ENCODE measurements at places on chromosomes 3 and 15.

GRCh38 chr3:63661242-63661641, 8.8 kb downstream of the SNTN start:
- no peak for DNase-seq

DNA sequence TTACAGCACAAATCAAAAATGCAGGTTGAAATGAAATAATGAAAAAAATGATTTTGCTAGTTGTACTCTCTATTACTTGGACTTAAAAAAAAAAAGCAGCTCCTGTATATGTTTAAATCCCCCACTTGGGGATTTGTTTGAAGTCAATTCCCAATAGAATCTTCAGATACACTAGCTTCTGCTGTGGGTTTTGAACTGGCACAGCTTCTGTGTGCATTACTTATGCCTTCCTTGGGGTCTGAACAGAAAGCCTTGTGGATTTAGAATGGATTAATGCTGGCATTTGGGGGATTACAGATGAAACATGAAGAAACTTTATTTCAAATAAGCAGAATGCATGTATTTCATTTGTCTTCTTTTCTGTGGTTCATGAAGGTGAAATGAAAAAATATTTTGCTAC, 513.2 kb upstream of the TBL1XR1 start:
- DNase-seq: no peak

DNA sequence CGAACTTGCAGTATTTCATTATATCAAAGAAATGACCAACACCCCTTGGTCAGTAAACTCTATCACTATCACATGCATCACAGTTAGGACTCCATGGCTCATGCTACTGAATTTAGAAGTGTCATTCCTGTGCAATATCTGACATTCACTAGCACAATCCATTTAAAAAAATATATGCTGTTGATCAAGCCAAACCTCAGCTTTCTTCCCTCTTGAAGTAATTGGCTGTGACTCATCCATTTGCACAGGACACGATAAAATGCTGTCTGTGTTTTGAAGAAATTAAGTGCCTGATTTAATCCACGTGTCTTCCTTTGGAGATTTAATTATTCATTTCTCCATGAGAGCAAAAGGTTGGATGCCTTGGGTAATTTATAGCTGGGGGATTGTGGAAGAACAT, 38.9 kb downstream of the CPNE4 start:
- DNase-seq: no peak

- no peak for DNase-seq
These were observed 172.6 kb downstream of the IL5RA start for GRCh38 chr3:2937592-2937991.

- DNase-seq: no peak
These were observed 46.8 kb downstream of the MYO5A start for GRCh38 chr15:52481915-52482314.

GRCh38 chr3:175246766-175247165, 387.6 kb downstream of the NAALADL2 start:
- no peak for DNase-seq

DNA sequence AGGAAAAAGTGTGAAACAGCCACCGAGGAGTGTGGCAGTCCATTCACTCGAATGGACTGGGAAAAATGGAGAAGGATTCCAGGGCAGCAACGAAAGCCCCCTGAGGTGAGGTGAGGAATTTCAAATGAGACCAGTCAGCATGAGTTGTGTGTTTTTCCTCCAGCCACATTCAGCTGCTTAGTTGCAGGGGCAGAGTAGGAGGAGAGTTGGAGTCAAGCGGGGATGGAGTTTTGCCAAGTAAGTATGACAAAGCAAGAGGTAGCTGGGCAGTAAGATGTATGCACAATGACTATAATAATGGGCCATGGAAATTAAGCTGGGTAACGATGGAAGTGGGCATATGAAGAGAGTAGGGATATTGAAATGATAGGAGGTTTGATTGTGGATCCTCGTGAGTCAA, 64.4 kb downstream of the CCDC54 start:
- no peak for DNase-seq

DNA sequence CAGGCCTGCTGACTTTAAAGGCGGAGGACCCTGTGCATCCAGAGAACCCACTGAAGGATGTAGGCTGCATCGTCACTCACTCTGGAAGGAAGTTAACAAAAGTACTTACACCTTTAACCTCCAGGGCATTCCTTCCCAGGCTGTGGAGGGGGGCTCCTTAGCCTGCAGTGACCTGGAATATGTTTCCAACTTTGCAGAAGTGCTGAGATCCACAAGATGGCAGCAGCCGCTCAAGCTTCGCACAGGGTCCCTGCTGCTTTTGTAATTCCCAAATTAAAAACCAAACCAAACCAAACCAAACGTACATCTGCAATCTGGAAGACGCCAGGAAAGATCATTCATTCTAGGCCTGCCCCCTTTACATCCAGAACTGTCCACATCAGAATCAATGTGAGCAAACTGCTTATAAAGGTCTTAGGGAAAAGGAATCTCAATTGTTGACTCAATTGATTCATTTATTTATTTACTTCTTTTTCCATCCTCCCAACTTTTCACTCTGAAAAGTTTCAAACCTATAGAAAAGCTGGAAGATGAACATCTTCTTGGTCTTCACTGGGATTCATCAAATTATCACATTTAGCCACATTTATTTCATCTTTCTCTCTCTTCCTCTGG, 70.5 kb upstream of the KLHL25 start:
- DNase-seq: no peak

- no peak for DNase-seq
These were observed 121.0 kb upstream of the PRR20G start for GRCh38 chr3:127408684-127409420.

GRCh38 chr3:18900994-18901393, 247.3 kb upstream of the KCNH8 start:
- DNase-seq: no peak

DNA sequence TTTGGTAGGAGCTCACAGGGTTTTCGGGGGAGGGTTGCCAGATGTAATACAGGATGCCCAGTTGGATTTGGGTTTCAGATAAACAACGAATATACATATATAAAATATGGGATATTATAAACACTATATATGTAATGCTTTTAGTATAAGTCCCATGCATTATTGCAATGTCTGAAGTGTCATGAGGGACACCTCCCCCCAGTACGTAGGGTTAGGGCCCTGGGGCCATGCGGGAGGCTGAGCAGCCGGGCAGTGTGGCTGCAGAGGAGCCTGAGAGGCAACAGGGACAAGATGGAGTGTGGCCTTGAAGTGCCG, 148.9 kb downstream of the SMAD6 start:
- DNase-seq: no peak

GRCh38 chr3:65811086-65811761, 227.5 kb downstream of the MAGI1 start:
- no peak for DNase-seq

GRCh38 chr3:126482503-126483255, 7.0 kb upstream of the ZXDC start:
- DNase-seq: no peak

DNA sequence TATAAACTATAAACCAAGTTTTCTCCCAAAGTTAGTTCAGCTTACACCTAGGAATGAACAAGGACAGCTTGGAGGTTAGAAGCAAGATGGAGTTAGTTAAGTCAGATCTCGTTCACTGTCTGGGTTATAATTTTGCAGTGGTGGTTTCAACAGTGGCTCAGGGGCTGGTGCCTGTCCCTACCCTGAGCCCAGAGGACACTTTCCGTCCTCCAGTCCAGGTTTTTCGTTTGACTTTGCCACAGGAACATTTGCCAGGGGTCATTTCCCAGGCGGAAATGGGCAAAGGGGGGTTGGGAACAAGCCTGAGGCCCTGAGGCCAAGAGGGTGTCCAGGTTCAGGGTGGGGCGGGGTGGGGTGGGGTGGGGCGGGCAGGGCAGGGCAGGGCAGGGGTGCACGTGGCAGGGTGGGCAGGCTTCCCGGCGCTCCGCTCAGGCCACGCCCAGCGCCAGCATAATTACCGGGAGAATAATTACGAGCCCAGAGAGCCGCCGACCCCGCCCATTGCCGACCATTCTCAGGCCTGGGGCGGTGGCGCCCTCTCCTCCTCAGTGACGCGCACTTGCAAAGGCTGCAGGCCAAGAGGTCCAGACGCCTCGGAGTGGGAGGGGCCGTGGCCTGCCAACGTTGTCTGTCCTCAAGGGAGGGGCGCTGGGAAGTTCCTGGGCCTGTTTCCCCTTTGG, 70.4 kb downstream of the KLF13 start:
- no peak for DNase-seq

- DNase-seq: no peak
These were observed 176.5 kb upstream of the PFN2 start for GRCh38 chr3:150146991-150147761.

GRCh38 chr3:127045435-127046045, 62.6 kb downstream of the PLXNA1 start:
- DNase-seq: no peak

DNA sequence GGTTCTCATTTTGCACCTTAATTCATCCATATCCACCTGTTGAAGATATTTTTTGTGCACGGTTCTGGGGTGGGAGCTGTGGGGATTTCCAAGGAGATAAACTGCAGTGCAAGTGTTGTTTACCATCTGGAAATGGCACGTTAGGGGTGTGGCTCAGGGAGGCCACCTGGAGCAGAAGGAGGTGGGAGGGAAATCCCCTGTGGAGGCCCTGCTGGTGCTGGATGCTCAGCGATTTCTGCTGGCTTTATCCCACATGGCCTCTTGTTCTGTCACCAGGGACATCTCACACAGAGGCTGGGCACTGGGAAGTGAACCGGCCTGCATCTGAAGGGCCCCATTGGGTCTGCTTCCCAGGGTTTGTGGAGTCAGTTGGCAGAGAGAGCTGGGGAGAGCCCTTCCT, 24.3 kb downstream of the TRPM1 start:
- DNase-seq: no peak

DNA sequence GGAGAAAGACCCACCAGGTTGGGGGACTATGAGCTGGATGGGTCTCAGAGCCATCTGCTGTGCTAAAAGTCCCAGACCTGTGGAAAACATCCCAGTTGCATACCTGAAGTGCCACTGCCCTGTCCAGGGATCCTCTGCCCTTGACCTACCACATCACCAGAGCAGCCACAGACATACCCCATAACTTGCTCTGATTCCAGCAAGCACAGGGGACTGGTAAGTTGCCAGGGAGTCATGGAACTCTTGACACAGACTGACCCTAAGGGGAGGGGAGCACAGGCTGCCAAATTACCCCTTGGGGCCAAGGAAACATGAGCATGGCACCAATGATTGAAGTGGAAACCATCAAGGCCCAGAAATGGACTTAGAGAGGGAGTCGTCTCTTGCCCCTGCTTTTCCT, 1335.1 kb upstream of the ALCAM start:
- DNase-seq: no peak

DNA sequence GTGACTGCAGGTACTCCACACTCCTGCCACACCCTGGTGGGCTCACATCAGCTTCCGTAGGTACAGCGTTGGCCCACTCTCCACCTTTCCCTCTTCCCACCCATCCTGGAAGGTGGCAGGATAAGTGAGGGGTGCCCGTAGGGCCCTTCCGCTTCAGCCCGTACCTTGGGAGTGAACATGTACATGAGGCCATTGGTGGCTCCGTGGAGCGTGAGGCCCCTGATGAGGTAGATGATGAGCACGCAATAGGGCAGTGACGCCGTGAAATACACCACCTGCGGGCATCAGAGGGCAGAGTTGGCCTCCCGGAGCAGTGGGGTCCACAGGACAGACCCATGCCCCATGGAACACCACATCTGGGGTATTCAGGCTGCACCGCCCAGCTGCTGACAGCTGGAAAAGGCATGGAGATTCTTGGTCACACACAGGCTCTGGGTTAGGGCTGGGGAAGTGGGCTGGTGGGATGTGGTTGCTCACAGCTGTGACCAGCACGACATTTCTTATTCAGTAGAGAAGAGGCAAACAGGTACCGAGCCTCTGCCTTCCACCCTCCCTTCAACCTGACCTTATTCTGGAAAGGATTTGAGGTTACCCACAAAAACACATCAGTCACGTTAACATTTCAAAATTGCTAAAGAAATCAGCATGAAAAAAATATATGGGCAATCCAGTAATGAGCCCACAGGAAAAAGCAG, 23.8 kb downstream of the SLC6A20 start:
- no peak for DNase-seq

DNA sequence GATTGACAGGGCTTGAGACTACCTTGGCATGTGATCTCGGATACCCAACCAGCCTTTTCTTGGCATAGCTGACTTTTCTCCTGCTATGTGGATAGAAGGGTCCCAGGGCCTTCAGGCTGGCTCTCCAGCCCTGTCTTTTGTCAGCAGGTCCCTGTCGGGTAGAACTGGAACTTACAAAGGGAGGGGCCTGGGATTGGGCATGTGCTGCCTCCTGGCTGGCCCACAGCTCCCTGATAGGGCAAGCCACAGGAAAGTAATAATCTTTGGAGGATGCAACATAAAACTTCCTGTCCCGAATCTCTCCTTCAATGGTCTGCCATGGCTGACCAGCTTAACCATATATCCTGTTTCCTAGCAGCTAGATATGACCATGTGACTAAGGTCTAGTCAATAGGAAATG, 89.1 kb downstream of the ABHD5 start:
- no peak for DNase-seq

DNA sequence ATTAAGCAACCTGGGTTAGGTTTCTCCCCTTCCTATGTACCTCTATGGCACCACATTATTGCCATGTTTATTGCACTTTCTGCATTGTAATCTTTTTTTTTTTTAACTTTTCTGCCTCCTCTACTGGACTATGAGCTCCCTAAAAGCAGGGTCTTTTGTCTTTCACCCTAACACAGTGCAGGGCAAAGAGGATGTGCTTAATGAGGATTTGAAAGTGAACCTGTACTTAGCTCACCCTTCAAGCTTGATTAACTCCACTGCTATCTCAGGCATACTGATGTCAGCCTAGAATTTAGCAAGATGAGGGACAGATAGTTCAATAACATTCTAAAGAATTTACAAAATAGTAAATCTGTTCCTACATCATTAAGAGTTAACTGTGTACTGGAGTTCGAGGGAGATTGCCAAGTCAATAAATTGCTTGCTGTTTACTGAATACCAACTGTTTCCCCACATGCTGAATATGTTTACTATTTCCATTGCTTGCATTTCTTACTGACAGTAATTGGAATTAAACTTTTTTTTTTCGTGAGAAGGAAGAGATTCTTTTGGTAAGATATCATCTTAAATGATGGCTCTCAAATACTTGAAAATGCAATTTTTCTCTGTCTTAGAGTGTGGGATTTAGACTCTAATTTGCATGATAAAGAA, 15.7 kb upstream of the PPARG start:
- no peak for DNase-seq

- DNase-seq: no peak
These were observed 70.8 kb downstream of the ADAM10 start for GRCh38 chr15:58678683-58679082.

DNA sequence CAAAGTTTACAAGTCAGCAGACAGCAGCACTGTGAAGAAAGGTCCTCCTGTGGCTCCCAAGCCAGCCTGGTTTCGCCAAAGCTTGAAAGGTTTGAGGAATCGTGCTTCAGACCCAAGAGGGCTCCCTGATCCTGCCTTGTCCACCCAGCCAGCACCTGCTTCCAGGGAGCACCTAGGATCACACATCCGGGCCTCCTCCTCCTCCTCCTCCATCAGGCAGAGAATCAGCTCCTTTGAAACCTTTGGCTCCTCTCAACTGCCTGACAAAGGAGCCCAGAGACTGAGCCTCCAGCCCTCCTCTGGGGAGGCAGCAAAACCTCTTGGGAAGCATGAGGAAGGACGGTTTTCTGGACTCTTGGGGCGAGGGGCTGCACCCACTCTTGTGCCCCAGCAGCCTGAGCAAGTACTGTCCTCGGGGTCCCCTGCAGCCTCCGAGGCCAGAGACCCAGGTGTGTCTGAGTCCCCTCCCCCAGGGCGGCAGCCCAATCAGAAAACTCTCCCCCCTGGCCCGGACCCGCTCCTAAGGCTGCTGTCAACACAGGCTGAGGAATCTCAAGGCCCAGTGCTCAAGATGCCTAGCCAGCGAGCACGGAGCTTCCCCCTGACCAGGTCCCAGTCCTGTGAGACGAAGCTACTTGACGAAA, 24.2 kb downstream of the STARD5 start:
- no peak for DNase-seq

Measured in NCI-H2107 (cell line).